SJSA1 (cell line): ENCODE measurements at places on chromosomes 5 and 9. TPM values are rescaled to one million over a fixed set of nuclear protein-coding genes. Genes with fewer than 3 reads are reported as not detected.

The GFI1B gene
- 0.05 TPM in 1 of 2 replicates, not detected in the other for total RNA-seq

- no peak for DNase-seq
These were observed 52.4 kb downstream of the GALNT10 start for GRCh38 chr5:154242964-154243376.

DNA sequence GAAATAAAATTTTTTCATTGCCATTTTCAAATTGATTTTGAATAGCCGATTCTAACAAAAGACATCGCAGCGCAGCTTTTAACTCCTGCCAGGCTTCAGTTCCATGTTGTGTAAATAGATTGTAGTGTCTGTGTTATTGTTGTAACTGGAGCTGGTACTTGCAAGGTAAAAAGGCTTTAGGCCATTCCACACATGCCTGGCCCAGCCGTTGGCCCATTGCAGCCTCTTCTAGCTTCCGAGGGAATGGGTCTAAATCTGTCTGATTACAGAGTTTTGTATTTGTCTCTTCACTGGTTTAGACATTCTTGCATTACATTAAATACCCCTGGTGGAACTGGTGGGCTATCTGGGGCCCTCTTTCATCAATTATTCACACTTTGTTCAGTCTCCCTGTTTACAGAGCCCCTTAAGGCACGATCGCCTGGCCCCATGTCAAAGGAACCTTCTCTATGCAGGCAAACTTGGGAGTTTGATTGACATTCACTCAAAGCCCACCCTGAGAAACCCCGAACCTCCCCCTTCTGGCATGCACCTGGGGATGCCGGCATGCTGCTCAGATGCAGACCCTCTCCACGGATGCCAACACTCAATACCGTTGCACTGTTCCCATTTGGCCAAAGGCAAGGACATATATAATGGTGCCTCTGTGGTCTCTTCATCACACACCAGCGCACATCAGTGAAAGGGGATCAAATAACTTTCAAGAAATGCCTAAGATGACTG is 281.7 kb upstream of the IRX2 start:
- DNase-seq, result no peak

GRCh38 chr5:5005353-5005752 is 134.8 kb upstream of the ADAMTS16 start:
- DNase-seq, result no peak

GRCh38 chr5:11619339-11620024 is 284.8 kb downstream of the CTNND2 start:
- no peak for DNase-seq

GRCh38 chr9:119195521-119195920 is 173.7 kb downstream of the BRINP1 start:
- DNase-seq, result no peak

The MUSK gene
- total RNA-seq, result 0.08 and 0.16 TPM in 2 replicates

- no peak for DNase-seq
These were observed 164.9 kb downstream of the CD180 start for GRCh38 chr5:67031692-67032091.
